ENCODE measurements at places on chromosomes 11 and 22.

GRCh38 chr11:124776865-124777645, 15.0 kb upstream of the ESAM start:
- no peak for DNase-seq

- no peak for DNase-seq
Measured at GRCh38 chr22:39173787-39174497, 21.5 kb upstream of the CBX7 start.

DNA sequence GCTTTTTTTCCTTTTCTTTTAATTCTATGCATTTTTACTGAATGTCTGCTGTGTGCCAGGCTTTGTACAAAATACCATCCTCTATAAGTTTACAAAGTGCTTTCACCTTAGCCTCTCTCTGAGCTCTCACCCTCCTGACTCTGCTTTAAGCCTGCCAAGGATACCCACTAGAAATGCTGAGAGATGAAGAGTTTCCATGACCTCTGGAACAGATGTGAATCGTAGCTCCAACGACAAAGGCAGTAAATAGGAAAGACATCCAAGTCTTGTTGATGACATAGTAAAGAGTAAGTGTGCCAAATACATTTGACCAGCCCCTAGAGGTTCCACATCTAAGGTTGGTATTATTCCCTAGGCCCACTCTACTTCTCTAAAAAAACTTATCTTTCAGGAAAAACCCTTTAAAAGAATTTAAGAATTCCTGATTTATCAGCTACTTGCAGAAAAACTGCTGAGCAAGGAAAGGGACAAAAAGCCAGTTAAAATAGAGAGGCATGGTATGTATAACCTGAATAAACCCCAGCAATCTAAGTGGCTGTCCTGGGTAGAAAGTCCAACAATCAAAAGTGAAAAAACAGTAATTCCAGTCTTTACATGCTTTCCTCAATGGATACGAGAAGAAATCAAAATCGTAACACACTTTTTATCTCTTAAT, 45.4 kb downstream of the GAB2 start:
- DNase-seq: no peak

DNA sequence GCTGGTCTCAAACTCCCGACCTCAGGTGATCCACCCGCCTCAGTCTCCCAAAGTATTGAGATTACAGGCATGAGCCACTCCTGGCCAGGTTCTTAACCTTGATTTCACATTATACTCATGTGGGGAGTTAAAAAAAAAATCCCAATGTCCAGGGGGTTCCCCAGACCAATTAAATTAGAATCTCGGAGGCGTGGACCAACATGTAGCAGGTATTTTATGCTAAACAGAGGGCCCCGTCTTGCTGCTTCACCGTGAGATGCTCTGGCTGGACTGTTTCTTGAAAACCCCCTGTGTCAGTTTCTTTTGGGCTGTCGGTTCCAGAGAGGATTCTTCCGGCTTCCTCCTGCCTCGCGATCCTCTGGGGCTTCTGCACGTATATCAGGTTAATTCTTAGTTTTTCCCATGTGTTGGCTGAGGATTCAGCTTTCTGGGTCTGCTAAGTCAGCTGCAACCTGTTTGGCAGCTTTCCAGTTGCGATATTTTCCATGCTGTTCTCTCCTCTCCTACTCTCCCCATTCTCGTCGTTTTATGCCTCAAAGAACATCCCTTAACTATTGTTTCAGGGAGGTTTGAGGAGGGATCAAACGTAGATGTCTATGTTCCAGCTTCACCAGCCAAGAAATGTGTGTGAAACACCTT, 50.6 kb upstream of the ACCSL start:
- DNase-seq: no peak

GRCh38 chr11:62732830-62733229, 4.5 kb downstream of the TTC9C start:
- DNase-seq: peak; percentile 8

GRCh38 chr22:24516301-24516737, 21.2 kb downstream of the UPB1 start:
- DNase-seq: no peak

DNA sequence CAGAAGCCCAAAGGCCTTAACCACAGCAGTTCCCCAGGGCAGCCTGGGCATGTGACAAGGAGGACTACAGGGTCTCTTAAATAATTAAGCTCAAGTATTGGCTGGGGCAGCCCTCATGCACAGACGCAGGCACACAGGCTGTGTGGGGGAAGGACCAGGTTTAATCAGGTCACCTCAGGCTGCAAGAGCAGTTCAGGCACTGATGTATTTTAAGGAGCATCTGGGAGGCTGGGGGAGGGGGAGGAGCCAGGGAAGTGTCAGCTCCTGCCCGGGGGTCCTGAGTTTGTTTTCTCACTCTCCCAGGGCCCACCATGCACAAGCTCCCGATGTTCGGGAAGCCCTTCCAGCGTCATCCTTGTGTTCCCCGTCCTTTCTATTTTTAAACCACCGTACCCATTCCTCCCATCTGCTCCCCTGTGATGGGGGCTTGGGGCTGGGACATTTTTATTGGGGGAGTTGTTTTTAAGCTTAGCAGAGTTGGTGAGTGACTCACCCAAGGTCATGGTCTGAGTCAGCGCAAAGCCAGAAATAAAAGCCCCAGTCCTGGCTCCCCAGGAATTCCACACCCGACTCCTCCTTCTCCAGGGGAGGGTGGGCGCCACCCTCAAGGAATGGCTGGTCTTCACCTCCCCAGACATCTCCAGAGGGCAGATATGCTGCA, 2.4 kb downstream of the CSDC2 start:
- no peak for DNase-seq

GRCh38 chr11:75492181-75492820, 33.4 kb downstream of the GDPD5 start:
- DNase-seq: no peak

GRCh38 chr11:74838188-74838587, 89.5 kb downstream of the RNF169 start:
- no peak for DNase-seq

- DNase-seq: no peak
Measured at GRCh38 chr11:61357233-61357893, 4.3 kb downstream of the CYB561A3 start.

DNA sequence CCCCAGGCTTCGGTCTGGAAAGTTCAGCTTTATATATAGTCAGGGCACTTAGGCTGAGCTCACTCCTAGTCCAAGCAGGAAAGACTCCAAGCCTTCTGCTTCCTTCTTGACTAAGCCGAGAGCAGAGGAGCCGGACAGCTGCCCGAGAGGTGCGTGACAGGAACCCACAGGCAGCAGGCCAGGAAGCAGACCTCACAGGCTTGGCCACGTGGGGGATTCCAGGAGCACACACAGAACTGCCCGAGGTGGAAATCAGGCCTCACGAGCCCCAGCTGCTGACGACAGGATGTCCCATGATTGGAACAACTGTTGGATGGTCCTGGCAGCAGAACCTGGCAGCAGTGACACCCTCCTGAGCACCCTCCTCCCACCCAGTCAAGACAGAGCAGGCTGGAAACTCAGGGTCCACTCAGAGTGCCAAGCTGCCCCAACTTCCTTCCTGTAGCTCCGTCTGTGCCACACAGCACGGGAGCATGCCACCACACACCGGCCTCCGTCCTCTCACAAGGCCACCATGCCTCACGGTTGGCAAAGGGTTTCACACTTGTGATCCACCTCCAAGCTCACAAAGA, 5.4 kb downstream of the PLA2G6 start:
- no peak for DNase-seq

GRCh38 chr11:73439002-73439843, 63.0 kb downstream of the RELT start:
- no peak for DNase-seq

- peak; percentile 10 for DNase-seq
Measured at GRCh38 chr11:31050061-31050765, 319.3 kb downstream of the DCDC1 start.

DNA sequence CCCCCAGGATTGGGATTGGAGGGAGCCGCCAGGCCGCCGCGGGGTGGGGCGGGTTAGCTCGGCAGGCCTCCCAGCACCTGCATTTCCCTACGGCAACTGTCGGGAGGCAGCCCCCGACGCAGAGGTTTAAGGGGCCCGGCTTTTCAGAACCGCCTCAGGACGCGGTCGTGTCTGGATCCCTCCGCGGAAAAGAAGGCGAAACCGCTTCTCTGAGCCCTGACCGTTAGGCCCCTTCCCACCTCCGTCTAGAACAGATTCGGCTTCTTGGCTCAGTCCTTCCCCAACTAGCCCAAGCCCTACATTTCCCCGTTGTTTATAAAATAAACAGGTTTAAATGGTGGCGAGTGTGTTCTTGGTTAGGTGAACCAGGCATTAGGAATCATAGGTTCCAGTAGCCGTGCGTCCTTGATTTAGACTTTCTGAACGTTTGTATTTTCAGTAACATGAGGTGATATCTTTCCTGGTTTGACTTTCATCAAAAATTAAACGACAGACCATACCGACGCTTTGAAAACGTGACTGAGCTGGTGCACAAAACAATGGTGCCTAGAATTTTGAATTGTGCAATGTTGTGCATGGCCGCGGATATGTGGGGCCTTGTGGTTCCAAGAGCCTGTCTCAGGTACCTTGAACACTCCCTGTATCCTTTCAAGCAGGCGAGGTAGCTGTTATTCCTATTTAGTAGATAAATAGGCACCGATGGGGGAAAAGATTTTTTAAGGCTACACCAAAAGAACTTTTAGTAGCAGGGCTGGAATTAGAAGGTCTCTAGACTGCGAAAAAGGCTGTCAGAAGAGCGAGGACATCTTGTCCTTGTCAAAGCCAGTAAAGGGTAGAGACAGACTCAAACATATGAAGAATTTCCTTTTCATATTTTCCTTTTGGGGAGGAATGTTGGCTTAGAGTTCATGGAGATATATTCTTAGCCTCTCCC, 1.2 kb upstream of the HSPA8 start:
- no peak for DNase-seq

DNA sequence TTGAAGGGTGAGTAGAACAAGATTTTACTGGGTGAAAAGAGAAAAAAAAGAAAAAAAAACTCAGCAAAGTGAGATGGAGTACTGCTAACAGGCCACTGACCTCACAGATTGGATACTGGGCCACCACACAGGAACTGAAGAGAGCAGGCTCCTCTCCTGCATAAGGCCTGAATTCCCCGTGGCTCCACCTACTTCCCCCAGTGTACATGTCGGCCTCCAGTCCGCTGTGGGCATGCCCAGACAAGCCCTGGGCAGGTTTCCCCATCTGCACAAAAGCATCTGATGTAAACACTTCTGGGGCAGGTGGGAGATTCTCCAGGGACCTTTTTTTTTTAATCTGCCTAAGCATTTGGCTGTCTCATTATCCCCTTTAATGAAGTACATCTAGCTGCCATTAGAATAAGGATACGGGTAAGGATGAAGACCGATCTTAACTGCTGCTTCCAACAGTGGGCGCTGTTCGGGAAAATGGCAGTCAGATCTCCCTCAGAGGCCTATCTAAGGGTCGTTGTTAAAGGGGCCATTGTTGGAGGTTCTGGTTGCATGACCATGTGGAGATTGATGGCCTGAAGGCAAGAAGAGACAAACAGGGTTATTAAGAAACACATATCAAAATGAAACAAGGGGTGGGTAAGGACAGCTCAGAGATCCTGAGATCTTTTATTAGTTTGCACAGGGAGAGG, 48.5 kb downstream of the MS4A13 start:
- DNase-seq: peak; percentile 93

DNA sequence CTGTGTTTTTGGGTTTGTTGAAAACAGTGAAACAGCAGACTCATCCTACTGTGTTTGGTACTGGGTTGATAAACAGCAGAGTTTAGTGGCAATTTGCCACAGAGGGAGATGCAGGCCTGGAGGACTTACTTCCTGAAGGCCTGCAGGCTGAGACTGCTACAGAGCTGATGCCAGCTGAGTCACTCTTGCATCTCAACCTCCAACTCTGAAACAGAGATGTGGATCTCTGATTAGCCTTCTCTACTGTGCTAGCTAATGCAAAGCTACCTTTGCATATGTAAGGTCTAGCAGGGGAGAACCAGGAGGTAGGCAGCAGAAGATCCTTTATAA, 14.3 kb downstream of the ATP5MG start:
- no peak for DNase-seq

DNA sequence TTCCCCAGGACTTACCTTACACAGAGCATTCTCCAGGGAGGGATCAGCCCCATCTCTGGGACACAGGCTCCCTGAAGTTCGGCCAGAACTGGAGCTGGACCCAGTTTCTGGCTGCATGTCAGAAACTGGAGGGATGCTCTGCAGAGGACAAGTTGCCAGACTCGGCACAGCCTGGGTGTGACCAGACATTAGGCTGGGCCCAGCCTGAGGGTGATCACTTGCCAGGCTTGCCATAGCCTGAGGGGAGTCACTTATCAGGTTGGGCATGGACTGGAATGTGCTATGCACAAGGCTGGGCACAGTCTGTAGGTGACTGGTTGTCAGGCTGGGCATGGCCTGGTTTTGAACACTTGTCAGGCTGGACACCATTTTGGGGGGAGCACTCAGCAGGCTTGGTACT, 30.7 kb upstream of the STK33 start:
- DNase-seq: no peak

- no peak for DNase-seq
Measured at GRCh38 chr11:59710136-59710847, 3.4 kb downstream of the OR10V1 start.

- no peak for DNase-seq
Measured at GRCh38 chr11:112610996-112611750, 350.0 kb upstream of the NCAM1 start.

- no peak for DNase-seq
Measured at GRCh38 chr11:10473371-10473770, 18.3 kb downstream of the AMPD3 start.

DNA sequence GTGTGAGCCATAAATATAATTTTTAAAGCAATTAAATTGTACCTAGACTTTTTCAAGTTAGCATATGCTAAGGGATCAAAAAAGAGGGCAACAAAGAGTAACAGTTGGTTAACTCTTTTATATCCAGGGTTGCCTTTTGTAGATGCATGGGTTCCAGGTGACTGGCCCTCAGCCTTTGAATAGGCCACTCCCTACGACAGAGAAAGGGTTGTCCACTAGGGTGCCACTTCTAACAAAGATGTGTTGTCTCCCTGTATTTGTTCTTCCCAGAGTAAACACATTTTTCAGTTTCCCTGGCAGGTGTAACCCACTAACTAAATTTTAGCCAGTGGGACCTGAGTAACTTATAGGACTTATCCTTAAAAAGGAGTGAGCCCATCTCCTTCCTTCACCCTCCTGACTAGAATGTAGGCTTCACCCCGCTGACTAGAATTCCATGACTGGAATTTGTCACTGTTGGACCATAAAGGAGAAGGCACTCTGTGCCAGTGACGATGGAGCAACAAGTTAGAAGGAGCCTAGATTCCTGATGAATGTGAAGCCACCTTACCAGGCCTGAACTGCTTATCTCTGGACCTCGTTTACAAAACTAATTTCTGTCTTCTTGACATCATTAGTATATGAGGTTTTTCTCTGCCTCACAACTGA, 16.6 kb downstream of the TUG1 start:
- DNase-seq: no peak

DNA sequence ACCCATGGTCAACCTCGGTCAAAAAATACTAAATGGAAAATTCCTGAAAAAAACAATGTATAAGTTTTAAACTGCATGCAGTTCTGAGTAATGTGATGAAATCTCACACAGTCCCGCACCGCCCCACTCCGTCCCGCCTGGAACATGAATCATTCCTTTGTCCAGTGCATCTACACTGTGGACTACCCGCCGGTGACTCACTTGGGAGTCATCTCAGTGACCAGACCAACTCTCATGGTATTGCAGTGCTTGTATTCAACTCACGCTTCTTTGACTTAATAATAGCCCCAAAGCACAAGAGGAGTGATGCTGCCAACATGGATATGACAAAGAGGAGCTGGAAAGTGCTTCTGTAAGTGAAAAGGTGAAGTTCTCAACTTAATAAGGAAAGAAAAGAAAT, 48.8 kb downstream of the ARHGAP32 start:
- DNase-seq: no peak

Data from NCI-H1436 (cell line).